ENCODE measurements at places on chromosomes 2 and 18.

- DNase-seq, result no peak
Observed at GRCh38 chr18:47999801-48000248, 69.4 kb upstream of the SMAD2 start.

DNA sequence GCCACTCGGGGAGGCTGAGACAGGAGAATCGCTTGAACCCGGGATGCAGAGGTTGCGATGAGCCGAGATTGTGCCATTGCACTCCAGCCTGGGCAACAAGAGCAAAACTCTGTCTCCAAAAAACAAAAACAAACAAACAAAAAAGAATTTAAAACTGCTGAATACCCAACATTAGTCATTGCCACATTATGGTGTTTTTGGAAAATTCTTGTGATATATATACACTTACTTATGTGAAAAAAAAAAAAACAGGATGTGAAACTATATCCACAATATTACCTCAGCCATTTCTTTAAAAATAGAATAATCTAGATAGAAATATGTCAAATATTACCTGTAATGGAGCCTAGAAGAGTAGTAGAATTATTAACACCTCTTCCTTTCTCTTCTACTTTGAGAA lies 288.3 kb upstream of the FN1 start:
- DNase-seq, result no peak

- no peak for DNase-seq
Observed at GRCh38 chr2:172260336-172260735, 157.6 kb upstream of the DLX2 start.

- DNase-seq, result no peak
Observed at GRCh38 chr2:23489471-23490322, 104.7 kb downstream of the KLHL29 start.

DNA sequence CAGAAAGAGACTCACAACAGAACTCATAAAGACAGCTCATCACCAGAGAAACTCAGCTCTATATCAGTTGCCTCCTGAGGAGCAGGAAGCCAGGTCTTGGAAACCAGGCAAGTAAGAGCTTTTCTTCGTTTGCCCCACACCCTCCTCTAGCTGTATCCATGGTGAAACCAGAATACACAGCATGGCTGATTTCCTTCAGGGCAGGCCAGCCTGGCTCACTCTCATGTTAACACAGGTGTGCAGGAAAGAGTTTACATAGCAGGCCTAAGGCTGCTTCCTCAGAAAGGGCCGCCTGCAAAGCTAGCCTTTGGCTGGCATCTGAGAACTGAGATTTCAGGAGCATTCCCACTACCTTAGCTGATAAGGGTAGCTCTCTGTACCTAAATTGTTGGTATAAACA lies 65.7 kb downstream of the KLHL14 start:
- no peak for DNase-seq

DNA sequence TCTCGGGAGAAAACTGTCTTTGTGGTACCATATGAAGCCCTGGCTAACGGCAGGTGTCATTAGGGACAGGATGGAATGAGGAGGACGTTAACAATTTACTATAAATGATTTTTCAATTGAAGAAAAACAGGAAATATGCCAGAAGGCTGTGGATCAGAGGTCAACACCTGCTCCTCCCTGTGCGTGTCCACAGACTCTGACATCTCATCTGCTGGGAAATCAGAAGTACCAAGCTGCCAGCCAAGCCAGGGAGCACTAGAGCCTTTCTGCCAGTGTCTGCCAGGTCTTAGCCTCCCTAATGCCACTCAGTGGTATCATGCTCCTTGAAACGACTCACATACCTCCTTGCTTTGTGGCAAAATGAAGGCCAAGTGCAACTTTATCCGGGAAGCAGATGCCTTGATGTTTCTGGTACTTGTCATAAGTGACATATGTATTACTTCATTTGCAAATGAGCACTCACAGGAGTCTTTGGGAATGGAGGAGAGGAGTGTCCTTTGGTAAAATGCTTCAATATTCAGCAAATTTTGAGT lies 541.1 kb downstream of the SATB2 start:
- DNase-seq, result no peak

DNA sequence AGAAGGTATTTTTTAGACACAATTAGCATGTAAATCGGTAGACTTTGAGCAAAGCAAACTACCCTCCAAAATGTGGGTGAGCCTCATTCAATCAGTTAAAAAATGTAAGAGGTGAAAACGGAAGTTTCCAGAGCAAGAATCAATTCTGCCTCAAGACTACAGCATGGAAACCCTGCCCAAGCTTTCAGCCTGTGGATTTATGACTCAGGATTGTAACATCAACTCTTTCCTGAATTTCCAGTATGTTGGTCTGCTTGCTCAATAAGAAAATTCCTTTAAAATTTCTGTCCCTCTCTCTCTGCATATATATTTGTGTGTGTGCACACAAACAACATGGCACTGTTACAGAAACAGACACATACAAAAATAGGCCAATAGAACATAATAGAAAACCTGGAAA lies 228.6 kb upstream of the DOK6 start:
- DNase-seq, result no peak

GRCh38 chr2:133986081-133986837 lies 267.6 kb upstream of the MGAT5 start:
- DNase-seq, result no peak

Data from omental fat pad (tissue), 4 donors.